ENCODE measurements at places on chromosomes 4 and X.

GRCh38 chr4:55029821-55030503, 95.4 kb downstream of the KDR start:
- no peak for DNase-seq

- DNase-seq: no peak
These were observed 367.5 kb upstream of the CTSO start for GRCh38 chr4:156321203-156321602.

GRCh38 chr4:78551420-78552351, at the start of gene ANXA3:
ANXA3 (plus strand) TSS chr4:78551770; CDS start chr4:78554474, 2,704 bp downstream.
- DNase-seq: no peak

DNA sequence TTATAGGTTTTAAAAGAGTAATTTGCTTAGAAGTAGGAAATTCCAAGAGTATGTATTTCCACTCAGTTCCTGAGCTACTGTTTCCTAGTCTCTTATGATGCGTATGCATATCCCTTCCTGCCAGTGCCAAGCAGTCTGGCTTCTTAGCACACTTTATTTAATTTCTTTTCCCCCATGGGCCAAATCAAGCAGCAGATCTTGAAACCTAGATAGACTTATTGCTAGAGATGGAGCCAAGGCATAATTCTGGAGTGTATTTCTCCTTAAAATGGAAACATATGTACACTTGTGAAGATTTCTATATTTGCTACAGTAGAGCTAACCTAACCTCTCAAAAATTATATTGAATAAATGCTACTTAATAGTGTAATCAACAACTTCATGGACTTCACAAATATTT, 2337.6 kb downstream of the PCDH7 start:
- DNase-seq: no peak

GRCh38 chrX:108735679-108736508, 469 bp downstream of the IRS4 start:
- DNase-seq: no peak

GRCh38 chr4:174080361-174080760, 203.1 kb downstream of the FBXO8 start:
- no peak for DNase-seq

GRCh38 chrX:69615779-69616456, at the start of gene EDA:
EDA (plus strand) TSS chrX:69616113.
- DNase-seq: peak; percentile 18

- DNase-seq: no peak
These were observed 164.4 kb downstream of the FBXO8 start for GRCh38 chr4:174119051-174119450.

DNA sequence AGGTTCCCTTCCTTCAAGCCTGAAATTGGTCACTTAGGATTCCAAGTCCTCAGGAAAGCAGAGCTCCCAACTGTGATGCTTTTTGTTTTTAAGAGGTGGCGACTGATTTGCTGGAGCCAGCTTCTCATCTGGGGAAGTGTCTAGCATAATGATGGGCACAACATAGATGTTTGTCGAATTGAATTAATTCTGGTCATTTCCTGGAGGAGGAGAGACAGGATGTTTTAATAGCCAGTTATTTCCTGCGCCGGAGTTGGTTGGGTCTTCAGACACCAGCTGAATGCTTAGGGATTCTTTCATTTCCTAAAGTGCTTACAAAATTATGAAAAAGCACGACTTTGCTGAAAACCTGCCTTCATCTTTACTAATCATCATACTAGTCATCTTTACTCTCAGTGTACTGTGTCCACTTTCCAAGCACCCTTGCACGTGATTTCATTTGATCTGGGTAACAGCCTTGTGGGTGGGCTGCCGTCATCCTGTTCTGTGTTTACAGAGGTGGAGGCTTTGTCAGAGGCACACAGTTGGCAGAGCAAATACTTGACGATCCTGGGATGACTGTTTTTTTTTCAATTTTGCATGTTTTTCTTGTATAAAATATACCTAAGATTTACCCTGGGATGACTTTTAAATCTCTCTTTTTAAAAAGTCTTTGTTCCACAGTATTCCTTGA, 49.5 kb downstream of the RGS12 start:
- no peak for DNase-seq

GRCh38 chrX:154735695-154736393, 15.0 kb downstream of the GAB3 start:
- DNase-seq: no peak

DNA sequence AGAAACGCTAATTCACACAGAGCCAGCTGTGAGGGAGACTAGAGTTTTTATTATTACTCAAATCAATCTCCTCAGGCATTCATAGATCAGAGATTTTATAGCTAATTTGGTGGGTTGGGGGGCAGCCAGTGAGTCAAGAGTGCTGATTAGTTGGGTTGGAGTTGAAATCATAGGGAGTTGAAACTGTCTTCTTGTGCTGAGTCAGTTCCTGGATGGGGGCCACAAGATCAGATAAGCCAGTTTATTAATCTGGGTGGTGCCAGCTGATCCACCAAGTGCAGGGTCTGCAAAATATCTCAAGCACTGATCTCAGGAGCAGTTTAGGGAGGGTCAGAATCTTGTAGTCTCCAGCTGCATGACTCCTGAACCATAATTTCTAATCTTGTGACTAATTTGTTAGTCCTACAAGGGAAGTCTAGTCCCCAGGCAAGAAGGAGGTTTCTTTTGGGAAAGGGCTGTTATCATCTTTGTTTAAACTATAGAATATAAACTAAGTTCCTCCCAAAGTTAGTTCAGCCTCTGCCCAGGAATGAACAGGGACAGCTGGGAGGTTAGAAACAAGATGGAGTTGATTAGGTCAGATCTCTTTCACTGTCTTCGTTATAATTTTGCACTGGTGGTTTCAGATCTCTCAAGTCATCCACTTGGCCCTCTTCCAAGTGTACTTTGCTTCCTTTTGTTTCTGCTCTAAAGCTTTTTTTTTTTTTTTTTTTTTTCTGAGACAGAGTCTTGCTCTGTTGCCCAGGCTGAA, 5.4 kb upstream of the NAA11 start:
- no peak for DNase-seq

DNA sequence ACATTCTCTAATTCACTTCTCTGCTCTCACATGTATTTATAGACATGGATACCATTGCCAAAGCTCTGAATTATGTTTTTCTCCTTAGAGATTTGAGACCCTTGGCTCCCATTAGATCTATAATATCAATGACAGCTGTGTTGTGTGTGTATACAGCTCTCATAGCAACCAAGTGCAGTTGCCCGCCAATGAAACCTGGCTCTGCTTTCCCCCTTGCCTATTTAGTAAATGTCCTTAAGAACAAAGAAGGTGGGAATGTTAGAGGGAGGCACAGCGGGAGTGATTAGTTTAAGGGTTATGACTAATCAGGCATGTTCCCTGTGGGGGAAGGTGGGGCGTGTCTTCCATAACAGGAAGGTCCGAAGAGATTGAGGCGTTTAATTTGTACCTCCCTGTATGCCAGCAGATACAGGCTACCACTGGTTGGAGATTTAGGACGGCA, 100.5 kb upstream of the TBC1D9 start:
- no peak for DNase-seq

GRCh38 chrX:134362560-134363089, 97.3 kb upstream of the HPRT1 start:
- no peak for DNase-seq

- no peak for DNase-seq
These were observed 893 bp downstream of the RLIM start for GRCh38 chrX:74613370-74614092.

DNA sequence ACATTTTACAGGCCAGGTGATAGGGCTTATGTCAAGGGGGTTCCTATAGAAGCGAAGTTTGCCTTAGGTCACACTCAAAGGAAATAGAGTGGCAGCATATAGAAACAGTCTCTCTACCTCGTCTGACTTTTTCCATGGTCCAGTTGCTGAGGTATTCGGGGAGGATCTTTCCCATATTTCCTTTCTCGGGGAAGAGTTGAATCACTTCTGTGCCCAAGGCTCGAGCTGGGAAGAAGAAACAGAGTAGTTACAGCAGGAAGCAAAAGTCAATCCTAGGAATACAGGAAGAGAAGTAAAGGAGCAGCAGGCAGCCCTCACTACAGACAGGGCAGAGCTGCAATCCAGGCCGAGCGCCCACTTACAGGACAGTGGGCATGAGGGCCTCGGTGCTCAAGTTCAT, 26.7 kb upstream of the ELF4 start:
- DNase-seq: no peak

- no peak for DNase-seq
These were observed 3.5 kb upstream of the MAD2L1 start for GRCh38 chr4:120070196-120070595.

GRCh38 chr4:159098482-159099127, 4.3 kb upstream of the RAPGEF2 start:
- no peak for DNase-seq

Data from stimulated activated CD4-positive, alpha-beta T cell treated with anti-CD3 and anti-CD28 coated beads, TNF-alpha, amount 100 ng/mL, for 1 hour (primary cell).